ENCODE measurements at places on chromosomes 7 and 10.

DNA sequence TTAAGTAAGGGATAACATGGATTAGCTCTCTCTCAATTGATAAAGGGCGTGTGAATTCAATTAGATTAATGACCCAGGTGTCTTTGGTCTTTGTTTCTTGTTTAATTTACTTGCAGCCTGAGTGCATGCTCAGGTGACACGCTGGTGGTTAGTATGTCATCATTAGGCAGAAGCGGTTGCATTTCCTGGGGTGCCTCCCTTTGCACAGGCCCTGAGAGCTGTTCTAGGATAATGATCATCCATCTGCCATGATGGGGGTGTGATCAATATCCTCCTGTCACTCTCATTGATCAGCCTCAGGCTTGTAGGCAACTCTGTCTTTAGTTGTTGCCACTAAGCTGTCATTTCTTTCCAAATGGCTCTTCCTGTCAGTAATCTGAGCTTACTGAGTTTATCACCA, 99.6 kb upstream of the NPS start:
- DNase-seq: no peak

DNA sequence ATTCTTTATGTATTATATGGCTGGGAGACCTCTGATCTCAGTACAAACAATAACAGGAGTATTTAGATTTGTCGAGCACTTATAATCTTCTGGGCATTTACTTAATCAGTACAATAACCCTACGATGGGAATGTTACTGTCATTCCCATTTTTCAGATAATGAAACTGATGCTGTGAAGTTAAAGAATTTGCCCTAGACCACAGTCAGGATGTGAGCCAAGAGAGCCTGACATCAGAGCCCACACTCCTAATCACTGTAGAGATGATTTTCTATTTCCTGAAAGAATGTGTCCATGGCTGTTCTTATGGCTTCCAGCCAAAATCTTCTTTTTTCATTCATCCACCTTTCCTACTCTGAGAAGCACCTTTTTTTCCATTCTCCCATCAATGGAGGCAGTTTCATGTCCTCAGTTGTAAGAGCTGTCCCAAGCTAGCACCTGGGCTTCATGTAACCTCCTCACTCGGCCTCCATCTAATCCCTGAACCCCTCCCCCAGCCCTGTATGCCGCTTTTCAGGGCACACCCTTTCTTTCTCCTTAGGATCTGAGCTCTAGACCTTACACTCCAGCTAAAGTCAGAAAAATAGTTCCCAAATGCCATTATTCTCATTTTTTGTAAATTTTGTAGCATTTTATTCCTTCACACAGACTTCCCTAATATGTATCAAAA, 12.2 kb upstream of the CAV1 start:
- no peak for DNase-seq

DNA sequence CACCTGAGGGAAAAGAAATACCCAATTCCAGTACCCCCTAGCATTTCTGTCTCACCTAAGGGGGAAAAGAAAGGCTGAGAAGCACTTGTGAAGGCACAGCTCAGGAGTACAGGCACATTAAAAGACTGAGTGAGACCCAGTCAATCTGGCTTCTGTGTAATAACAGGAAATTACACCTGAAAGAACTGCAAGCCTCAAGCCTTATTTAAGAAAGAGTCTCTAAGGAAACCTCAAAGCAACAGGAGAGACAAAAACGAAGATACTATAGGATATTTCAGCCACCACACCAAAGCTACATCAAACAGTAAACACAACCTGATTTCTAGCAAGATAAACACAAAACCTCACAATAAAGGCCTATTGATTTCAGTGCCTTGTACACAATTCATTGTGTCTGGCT, 69.6 kb upstream of the CDK1 start:
- no peak for DNase-seq

GRCh38 chr10:53886325-53887300, 914.4 kb downstream of the PCDH15 start:
- DNase-seq: no peak

GRCh38 chr10:1417574-1417973, 319.8 kb downstream of the ADARB2 start:
- no peak for DNase-seq

- no peak for DNase-seq
Measured at GRCh38 chr7:368651-369475, 78.9 kb downstream of the FOXL3 start.

- DNase-seq: no peak
Measured at GRCh38 chr7:2172311-2173188, 60.2 kb downstream of the MAD1L1 start.
